Stimulated activated CD8-positive, alpha-beta memory T cell treated with anti-CD3 and anti-CD28 coated beads, Interleukin-7, amount 100 ng/mL, for 48 hours (primary cell): ENCODE measurements at places on chromosomes 7 and 10.

GRCh38 chr7:117403737-117404136, 23.6 kb downstream of the ASZ1 start:
- no peak for DNase-seq

GRCh38 chr7:35389636-35390035, 135.7 kb upstream of the TBX20 start:
- DNase-seq: no peak

DNA sequence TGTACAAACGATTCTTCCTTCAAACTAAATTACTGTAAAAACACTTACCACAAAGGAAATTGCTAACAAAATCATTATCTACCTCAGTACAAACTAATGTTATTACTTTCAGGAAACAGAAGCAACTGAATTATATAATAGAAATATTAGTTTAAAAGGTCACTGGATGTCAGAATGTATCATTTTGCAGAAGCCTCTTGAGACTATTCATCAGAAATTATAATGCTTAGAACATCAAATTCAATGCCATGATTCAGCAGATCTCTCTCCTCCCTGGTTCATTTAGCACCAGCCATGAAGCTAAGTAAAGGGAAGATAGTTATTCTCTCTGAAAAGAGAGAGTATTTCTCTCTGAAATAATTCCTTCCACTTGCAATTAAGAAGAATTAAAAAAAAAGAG, 223.3 kb downstream of the IMMP2L start:
- no peak for DNase-seq

- no peak for DNase-seq
Observed at GRCh38 chr7:12770227-12770975, 83.0 kb downstream of the ARL4A start.

- DNase-seq: no peak
Observed at GRCh38 chr10:69246581-69247312, 26.6 kb downstream of the HKDC1 start.

DNA sequence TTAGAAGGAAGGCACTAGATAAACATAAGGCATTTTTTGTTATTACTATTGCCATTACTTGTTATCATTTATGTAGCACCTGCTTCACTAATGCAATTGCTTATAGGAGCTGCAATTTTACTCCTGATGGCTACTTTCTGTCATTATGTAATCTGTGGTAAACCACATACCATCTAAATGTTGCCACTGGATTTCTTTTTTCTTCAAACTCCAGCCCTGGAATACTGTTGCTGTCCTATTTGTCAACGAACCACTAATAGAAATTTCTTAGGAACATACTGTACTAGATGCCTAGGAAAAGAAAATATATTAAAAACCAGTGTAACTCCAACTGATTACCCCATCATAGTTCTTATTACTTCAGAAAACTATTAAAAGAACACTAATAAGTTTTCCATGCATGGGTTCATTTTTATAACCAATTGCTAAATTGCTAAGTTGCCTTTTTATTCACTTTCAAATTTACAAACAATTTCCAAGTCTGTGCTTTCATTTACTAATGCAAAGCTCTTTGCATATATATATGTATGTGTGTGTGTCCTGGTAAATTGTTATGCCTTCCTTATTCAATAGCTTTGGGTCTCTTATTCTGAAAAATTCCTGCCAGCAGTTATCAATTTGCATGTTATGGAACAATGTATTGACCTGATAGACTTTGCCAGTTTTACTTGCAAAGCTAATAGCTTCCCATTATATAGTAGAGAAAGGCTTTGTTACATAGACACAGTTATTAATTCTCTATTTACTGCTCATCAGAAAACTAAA, 287.4 kb downstream of the EXOC4 start:
- no peak for DNase-seq

DNA sequence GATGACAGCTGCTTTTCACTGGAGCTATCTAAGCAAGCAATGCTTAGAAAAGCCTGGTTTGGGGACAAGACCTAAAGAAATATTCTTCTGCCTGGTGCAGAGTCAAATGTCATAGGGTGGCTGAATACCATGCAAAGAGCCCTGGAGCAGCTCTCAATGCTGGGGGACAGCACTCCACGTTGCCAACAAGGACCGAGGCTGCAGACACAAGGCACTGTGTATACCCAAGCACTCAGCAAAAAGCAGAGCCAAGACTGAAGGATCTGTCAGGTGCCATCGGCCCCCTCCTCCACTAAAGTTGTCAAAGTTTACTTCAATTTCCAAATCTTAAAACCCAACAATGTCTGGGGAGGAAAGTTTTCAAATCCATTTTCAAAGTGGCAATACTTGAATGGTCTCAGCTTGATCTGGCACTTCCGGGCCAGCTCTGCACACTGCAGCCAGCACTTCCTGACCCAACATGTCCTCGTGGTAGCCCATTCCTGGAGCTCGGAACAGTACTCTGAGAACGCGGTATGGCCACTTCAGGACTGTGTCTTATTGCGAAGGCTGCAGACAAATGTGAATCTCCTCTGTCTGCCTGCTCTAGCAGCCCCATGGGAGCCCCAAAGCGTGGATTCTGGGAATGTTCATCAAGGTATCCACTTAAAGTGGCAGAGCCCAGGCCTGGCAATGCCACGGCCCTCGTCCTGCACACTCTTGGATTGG, 191.8 kb downstream of the TNS3 start:
- no peak for DNase-seq

DNA sequence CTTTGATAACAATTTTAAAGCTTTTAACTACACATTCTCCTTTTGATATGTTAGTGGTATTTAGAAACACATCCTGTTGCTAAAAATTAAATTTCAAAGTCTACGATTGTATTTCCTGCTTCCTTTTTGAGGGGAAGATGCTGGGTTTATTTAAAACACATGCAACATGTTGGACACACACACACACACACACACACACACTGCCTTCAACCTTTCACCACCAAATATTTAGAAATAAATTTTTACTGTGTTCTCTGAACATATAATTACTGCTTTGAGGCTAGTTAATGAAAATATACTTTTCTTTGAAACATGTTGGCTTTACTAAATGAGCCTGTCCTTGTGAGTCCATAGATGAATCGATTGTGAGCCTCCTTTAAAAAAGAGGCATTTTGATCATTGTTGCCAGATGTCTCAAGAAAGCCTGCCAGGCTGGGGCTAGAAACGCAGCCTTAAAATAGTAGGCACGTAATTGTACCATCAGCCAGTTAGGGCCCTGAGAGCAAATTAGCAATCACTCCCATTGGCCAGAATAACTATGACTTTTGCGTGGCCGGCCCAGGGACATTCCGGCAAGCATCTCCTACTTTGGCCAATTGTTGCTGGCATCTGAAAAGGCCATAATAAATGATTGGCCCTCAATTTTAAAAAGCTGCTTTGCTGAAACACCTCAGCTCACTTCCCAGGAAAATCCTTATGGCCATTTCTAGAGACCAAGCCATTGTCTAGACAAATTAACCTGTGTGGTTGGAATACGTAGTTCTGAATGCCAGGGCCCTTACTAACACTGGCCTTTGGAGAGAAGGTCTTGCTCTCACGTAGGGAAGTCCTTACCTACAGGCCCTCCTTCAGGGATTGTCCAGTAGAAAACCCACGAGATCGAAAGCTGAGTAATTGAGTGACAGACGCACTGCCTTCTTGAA, 9.9 kb upstream of the TEX36 start:
- no peak for DNase-seq

DNA sequence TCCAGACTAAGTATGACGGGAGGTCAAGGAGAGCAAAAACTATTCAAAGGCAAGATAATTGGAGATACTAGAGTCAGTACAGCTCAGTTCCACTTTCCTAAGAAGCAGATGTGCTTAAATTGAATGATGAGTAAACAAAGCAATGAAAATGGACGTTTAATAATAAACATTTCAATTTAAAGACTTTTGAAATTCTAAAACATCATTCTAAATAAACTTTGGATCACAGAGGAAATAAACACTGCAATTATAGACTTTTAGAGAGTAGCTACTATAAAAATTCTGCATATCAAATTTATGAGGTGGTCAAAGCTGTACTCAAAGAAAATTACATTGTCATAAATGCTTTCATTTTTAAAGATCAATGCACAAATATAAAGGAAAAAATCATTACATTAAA, 418.3 kb downstream of the GPAM start:
- no peak for DNase-seq

DNA sequence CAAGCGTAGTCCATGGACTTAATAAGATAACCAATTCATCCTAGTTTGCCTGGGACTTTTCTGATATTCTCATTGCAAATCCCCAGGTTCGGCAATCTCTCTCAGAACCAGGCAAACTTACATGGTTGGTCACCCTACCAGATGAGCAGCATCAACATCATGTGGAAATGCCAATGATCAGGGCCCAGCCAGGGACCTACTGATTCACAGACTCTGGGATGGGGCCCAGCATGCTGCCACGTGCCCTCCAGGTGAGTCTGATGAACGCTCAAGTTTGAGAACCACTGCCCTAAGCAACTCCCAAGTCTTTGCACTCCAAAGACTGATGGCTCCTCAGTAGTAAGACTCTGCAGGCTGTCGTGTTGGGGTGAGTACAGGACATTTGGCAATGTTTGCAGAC, 2.7 kb downstream of the LAMB4 start:
- no peak for DNase-seq

DNA sequence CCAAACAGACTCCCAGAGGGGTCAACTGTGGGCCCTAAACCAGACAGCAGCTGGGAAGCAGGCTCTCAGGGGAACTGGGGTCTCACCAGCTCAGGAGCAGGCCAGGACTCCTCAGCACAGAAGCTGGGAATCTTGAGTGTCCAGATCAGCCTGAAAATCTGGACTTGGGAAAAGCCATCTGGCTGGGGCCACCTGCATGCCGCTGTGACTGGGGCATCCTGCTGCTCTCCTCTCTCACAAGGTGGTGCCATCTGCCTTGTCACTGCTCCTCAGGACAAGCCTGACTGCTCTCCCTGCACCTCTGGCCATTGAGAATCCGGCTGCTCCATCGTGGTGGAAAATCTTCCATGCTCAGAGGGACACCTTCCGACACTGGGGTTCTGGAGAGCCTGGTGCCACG, 141.4 kb downstream of the PLPP4 start:
- DNase-seq: no peak

DNA sequence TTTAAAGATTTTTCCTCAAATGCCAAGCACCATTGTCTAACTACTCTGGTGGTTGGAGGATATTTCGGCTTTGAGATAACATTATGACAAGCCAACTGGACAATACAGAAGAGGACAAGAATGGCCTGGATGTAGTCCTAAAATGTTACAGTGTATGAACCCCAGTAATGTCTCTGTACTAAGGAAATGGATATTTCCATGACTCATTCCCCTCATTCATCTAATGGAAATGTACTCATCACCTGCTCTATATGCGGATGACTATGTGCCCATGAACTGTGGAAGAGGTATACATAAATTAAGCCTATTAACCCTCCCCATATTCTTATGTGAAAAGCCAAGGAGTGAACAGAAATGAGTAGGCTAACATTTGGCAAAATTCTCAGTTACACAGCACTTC, 207.9 kb downstream of the CACNA2D1 start:
- DNase-seq: no peak

DNA sequence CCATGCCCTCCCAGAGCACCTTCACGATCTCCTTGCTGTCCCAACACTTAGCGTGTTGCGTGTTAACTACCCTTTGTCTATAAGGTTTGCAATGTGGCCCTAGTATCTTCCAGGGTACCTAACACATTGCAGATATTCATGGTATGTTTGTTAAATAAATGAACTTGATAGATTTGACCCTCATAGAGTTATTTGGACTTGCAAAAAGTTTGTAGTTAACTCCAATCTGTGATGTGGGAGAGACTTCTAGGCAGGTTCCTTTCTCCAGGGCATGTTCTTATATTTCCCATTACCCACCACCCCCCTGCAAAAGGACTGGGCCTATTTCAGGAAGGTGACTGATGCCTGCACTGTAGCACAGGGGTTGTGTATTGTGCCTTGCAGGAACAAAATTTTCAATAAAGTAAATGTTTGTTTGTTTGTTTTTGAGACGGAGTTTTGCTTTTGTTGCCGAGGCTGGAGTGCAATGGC, 612 bp downstream of the HILPDA start:
- no peak for DNase-seq

DNA sequence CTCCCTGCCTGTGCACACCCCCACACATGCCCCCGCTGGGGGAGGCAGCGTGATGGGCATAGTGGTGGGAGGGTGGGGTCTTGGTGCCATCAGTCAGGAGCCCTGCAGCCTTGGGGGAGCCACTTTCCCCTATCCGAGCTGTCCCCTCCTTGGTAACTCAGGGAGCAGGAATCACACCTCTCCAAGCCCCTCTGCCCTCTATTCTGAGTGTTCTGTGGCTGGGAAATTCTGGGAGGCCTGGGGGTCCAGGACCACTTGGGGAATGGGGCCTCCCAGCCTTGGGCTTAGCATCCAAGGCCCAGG, 11.3 kb downstream of the DPYSL4 start:
- no peak for DNase-seq

- no peak for DNase-seq
Observed at GRCh38 chr7:6446838-6447580, 745 bp downstream of the DAGLB start.

- no peak for DNase-seq
Observed at GRCh38 chr10:35375091-35375765, 38.9 kb downstream of the CCNY start.

- DNase-seq: no peak
Observed at GRCh38 chr7:76405738-76406137, 3.8 kb downstream of the SSC4D start.

DNA sequence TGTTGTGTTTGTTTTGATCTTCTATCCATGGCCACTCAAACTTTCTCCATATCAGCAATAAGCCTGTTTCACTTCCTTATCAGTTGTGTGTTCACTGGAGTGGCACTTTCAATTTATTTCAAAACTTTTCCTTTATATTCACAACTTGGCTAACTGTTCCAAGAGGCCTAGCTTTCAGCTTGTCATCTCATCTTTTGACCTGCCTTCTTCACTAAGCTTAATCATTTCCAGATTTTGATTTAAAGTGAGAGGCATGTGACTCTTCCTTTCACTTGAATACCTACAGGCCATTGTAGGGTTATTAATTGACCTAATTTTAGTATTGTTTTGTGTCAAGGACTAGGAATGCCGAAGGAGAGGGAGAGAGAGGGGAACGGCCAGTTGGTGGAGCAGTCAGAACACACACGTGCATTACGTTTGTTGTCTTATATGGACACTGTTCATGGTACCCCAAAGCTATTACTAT, 5.5 kb upstream of the GNAT3 start:
- DNase-seq: no peak

DNA sequence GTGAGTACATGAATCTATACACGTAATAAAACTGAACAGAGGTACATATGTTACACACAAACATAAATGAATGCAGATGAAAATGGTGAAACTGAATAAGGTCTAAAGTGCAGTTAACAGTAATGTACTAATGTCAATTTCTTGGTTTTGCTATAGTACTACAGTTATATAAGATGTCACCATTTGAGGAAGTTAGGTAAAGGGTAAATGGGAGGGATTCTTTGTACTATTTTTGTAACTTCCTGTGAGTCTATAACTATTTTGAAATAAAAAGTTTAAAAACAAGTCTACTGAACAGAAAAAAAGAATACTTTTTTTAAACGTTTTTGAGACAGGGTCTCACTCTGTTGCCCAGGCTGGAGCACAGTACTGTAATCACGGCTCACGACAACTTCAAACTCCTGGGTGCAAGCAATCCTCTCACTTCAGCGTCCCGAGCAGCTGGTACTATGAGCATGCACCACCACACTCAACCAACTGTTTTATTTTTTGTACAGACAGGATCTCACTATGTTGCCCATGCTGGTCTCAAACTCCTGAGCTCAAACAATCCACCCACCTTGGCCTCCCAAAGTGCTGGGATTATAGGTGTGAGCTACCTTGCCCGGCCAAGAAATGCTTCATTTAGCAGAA, 71.5 kb downstream of the WAPL start:
- no peak for DNase-seq

GRCh38 chr10:122282253-122282671, 11.2 kb downstream of the BTBD16 start:
- DNase-seq: no peak

GRCh38 chr10:124671486-124672075, 72.6 kb downstream of the FAM53B start:
- DNase-seq: no peak
